ENCODE measurements at places on chromosomes 12 and 14.

- no peak for DNase-seq
Observed at GRCh38 chr12:109902891-109903418, 2.9 kb downstream of the TCHP start.

DNA sequence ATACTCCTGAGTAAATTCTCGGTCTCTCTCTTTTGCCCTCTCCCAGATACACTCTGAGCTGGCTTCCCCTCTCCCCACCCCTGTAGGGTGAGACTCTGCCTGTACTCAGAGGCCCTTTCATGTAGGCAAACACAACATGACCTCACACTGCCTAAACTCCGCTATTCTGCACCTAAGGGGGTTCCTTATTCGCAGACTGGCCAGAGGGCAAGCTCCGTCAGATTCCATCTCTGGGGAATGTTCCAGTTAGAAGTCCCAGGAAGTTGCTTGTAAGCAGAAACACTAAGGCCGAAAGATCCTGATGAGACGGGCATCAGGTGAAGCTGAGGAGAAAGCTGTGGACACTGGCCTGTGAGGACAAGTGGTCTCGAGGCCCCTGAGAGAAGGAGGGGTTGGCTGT lies 165.9 kb downstream of the KTN1 start:
- no peak for DNase-seq

DNA sequence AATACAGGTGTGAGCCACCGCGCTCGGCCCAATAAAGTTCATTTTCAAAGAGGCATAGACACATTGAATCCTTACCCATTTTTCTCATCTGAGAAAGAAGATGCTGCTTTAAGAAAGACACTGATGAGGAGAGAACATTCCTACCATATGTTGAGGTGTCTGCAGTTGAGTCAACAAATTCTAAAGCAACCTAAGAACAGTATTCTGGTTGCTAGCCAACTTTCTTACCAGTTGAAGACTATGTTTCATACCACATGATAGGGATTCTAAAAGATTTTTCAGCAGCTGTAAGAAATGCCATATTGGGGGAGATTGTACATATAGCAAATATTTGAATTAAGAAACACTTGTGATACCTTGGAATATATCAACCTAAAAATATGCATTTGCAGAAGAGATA lies 160.1 kb downstream of the SRGAP1 start:
- DNase-seq: no peak

- DNase-seq: no peak
Observed at GRCh38 chr12:129675947-129676346, 227.9 kb downstream of the TMEM132D start.

- no peak for DNase-seq
Observed at GRCh38 chr14:79279645-79280597, 931.4 kb downstream of the DIO2 start.

- peak; percentile 35 for DNase-seq
Observed at GRCh38 chr12:76927170-76927784, 48.5 kb upstream of the CSRP2 start.

DNA sequence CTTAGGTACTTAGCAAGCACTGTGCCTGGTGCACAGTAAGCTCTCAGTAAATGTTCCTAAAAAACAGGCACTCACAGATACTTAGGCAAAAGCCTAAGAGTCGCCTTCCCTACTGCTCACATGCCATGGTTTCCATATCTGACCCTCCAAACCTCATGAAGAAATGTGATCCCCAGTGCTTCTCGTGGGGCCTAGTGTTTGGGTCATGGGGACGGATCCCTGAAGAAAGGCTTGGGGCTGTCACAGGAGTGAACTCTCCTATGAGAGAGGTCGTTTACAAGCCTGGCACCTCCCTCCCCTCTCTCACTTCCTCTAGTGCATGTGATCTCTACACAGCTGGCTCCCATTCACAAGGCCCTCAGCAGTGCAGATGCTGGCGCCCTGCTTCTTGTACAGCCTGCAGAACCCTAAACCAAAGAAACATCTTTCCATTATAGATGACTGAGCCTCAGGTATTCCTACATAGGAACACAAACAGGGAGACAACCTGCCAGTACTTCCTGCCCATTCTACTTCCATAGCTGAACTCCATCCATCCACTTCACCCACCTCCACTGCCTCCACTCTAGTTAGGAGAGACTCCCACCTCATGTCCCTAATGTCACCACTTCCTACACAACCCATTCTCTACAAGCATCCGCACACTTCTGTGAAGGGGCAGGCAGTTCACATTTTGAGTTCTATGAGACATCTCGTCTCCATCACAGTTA lies 2.9 kb downstream of the SLC15A4 start:
- DNase-seq: peak; percentile 75

DNA sequence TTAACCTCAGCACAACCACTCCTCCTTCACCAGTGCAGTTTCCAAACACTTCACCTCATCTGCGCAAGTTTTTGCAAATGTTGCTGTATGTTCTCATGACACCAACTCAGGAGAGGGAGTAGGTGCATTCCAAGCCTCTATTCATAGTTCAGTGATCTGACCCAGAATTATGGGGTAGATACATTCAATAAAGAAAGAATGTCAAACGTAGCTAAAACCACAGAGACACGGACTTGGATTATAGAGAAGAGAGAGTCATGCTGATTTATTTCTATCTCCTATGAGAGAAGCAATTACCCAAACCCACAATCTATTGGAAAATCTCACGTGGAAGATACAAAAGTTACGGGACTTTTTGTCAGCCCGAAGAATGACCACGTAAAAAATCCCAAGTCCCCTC lies 1006.0 kb upstream of the TMEM132C start:
- DNase-seq: no peak

- no peak for DNase-seq
Observed at GRCh38 chr12:85179680-85180270, 100.2 kb upstream of the ALX1 start.

DNA sequence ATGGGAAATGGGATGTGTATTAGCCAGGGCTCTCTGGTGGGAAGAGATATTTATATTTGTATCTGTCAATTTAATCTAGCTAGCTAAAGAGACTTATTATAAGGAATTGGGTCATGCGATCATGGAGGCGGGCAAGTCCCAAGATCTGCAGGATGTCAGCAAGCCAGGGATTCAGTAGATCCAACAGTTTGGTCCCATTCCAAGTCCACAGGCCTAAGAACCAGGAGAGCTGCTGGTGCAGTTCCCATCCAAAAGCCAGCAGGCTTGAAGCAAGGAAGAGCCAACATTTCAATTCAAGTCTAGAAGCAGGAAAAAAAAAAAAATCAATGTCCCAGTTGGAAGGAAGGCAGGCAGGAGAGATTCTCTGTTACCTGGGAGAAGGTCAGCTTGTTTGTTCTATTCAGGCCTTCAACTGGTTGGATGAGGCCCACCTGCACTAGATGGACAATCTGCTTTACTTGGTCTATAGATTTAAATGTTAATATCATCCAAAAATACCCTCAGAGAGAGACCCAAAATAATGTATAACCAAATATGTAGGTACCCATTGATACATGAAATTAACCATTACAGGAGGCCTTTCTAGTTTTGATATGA lies 60.7 kb upstream of the BCAT1 start:
- no peak for DNase-seq

DNA sequence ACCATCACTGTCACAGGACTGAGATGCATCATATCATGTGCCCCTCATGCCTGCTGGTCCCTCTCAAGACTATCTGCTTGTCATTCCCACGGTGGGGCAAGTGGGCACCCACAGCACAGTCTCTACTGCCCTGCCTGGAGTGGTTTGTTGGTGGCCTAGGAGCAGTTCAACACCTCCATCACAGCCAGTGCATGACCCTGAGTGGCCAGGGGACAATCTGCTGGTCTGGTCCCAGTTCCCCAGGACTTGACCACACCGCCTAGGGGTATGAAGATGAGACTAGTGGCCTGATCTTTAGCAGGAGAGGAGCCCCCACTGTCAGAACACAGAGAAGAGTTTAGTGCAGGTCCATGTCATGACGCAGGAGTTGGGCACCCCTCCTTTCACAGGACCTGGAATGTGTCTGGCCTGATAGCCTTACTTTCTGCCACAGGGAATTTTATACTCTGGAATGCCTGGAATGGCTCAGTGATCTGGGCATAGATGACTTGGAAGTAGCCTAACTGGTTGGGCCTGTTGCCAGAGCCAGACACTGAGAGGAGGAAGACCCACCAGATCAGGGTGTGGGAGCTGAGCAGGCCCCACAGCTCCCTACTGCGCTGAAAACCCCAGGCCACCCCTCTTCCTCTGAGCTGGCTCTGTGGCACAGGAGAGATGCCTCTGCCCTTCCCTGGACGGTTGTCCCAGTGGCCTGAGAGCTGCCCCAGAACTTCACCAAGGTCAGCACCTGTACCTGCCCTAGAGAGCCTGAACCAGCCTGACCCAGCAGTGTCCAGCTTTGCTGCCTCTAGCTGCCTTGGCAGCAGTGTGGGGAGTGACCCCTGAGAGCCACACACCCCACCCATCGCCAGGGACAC lies 83.3 kb downstream of the PUS7L start:
- DNase-seq: no peak

- no peak for DNase-seq
Observed at GRCh38 chr12:16599081-16599480, 6.9 kb downstream of the LMO3 start.

- no peak for DNase-seq
Observed at GRCh38 chr14:104359969-104360442, 219.6 kb upstream of the C14orf180 start.

- DNase-seq: no peak
Observed at GRCh38 chr14:74978416-74978947, 23.1 kb upstream of the PGF start.

DNA sequence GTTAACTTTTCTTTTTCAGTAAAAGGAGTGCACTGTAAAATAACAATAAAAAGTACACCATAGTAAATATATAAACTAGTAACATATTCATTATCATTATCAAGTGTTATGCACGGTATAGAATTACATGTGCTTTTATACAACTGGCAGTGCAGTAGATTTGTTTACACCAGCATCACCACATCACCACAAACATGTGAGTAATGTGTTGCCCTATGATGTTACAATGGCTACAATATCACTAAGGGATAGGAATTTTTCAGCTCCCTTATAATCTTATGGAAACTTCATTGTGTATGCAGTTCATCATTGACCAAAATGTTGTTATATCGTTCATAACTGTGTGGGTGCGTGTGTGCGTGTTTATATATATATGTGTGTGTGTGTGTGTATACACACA lies 23.5 kb upstream of the NEDD1 start:
- no peak for DNase-seq

DNA sequence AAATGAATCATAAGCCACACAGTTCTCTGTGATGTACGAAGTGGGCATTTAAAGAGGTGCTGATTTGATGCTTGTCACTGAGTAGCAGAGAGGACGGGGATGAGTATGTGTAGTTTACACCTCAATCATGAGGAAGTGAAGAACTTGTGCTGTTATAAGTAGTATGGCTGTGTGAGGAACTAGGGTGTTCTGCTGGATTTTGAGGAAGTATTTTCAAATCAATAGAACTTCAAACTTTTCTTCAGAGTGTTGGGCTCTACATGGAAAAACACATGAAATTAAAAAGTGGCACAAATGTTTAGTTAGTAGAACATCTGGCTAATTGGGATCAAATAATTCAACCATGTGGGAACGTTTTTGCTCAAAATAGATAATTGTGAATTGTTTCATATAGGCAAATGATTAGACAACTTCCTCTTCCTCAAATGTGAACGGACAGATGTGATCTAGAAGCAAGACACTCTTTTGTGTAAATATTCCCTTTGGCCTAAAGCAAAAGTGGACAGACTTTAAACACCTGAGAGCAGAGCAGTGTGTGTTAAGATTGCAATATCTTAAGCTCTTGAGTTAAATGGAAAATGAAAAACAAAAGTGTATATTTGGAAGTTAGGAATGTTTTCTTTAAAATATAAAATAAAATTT lies 168.5 kb downstream of the NAV3 start:
- DNase-seq: peak; percentile 87

DNA sequence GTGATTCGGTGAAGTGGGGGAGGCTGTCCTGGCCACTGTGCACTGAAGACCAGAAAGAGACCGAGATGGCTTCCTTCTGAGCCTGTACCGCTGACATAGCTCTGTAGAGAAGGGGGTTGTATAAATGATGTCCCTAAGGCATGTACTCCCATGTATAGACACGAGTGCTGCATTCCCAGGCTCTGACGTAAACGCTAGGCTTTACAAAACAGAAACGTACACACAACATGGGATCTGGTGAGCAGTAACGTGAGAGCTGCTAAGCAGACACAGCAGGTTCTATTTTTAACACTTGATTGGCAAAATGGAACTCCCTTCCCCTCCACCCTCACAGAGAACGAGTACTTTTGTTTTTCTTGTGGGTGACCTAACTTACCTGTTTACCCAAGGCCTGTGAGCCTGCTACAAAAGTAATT lies 35.9 kb downstream of the ACADS start:
- DNase-seq: no peak

DNA sequence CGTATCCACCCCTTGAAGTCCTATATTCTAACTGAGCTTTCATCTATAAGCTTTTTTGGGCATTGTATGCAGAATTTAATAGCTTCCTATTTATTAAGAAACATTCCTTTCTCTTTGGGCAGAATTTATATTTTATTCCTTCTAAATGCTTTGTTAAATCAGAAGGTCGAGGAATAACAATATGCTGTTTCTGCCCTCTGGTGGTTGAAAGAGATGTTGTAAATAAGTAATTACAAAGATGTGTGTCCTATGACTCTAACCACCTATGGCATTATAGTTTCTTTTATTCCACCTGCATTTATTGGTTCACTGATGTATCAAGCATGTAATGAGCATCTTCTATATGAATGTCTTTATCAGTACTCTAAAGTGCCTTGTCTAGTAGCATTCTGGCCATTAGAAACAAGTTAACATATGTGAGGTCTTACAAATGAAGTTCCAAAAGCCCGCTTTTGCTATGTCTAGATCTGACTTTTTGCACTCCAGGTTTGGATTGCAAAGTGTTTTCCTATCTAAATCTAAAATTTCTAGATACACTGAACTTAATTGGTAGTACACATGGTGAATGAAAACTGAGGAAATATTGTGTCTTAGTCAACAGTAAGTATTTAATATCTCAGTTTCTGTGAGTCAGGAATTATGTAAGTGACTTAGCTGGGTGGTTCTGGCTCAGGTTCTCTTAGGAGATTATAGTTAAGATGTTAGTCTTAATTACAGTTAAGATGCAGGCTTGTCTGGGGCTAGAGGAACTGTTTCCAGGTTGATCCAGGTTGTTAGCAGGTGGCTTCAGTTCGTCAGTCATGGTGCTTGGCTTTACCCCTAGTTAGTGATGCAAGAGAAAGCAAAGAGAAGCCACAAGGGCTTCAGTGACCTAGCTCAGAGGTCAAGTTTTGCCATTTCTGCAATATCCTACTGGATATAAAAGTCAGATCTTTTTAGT lies 57.5 kb downstream of the PLEKHA5 start:
- DNase-seq: peak; percentile 46

DNA sequence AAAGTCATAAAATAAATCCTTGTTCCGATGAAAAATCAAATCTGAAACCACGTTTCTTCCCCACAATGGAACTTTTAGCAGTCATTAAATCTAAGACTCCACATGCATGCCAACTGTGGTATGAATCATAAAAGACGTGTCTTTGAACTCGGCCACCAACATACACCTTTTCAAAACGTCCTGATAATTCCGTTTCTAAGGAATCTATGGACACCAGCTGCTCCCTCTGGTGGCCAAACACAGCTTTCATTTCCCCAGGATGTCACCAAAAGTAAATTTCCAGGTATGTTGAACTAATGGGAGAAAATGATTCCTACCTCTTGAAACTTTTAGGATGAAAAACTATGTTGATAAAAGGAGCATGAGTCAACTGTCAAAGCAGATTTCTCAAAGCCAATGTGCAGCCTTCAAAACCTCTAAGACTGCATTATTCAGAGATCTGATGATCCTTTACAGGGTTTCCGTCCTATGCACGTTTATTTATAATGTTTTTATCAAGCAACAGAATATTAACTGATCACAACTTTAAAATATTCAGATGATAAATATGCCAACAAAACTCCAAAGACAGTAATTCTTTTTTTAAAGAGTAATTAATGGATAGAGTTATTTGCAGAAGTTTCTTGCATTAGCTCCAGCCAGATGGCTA lies 96.2 kb downstream of the CIT start:
- DNase-seq: peak; percentile 8

All from Kasumi-1 (cell line).